AG10803 (cell line): ENCODE measurements at places on chromosomes 2 and 18.

DNA sequence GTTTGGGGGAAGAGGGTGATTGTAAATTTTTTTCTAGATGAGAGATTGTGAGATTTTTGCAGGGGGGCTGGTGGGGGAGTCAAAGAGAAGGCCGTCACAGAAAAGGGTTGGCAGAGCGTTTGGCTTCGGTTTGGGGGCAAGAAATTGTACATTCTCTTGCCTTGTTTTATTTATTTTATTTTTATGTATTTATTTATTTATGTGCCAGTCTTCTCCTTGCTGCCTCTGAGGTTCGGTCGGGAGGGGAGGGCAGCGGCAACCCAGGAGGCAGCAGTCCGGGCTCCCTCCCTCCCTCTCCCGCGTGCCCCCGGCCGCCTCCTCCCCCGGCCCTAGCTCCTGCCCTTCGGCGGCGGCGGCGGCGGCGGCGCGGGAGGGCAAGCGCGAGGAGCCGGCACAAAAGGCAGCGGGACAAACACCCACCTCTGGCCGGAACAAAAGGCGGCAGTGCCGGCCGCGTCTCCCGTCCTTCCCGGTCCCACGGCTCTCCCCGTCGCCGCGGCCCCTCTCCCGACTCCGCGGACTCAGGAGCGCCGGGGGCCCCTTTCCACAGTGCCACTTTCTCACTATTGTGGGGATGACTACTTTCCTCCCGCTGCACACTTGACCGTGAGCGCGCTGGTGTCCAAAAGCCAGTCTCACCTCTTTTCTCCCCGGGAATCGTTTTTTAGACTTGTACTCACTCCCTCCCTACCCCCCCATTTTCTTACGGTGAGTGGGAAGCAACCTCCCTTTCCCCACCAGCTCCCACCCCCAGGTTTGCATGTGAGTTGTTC, 1.2 kb downstream of the BCL11A start:
- peak; percentile 14 for DNase-seq

DNA sequence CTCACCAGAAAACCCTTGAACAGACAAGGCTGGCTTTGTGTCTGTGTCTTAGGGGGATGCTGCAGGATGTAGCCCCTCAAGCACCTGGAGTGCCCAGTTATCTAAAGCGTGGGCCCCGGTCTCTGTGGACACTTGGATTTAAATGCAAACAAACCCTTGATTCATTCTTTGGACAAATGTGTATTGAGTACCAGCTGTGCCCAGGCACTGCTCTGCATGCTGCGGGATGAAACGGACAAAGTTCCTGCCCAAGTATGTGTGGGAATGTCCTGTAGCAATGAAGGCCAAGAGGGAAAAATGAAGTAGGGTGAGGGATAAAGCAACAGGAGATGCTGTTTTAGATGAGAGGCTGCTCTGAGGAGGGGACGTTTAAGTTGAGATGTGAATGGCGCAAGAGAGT, 53.9 kb downstream of the BOLA3 start:
- no peak for DNase-seq

DNA sequence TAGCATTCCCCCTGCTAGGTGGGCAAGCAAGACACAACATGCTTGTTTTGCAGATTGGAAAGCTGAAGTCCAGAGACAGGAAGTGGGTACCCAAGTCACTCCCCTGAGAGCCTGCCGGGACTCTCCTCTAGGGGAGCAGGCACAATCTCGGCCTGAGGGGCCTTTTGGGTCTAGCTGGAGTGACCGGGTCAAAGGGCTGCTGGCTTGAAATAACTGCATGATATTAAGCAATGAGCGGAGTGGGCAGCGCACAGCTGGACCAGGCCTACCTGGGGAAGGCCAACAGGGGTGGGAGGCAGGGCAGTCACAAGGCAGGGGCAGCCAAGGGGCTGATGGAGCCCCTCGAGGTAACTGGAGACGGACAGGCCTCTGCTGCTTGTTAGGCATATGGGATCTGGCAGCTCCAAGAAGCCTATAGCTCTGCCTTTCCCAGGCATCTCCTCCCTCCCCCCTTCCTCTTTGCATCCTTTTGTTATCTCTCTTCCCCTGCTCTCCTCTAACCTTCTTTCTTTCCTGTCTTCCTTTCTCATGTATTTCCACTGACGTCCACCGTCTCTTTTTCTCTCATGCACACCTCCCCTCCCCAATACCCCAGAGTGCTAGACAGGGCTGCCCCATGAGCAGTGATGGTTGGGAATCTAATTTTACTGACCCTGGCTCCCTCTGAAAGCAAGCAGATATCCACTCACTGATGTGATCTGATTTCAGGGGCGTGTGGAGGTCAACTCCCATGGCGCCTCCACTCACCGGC, 237.5 kb downstream of the LOXHD1 start:
- DNase-seq = no peak

- DNase-seq = no peak
These were observed 940 bp upstream of the BOLA3 start for GRCh38 chr2:74148457-74149246.

- DNase-seq = no peak
These were observed 52.2 kb upstream of the ERMN start for GRCh38 chr2:157377861-157378260.

DNA sequence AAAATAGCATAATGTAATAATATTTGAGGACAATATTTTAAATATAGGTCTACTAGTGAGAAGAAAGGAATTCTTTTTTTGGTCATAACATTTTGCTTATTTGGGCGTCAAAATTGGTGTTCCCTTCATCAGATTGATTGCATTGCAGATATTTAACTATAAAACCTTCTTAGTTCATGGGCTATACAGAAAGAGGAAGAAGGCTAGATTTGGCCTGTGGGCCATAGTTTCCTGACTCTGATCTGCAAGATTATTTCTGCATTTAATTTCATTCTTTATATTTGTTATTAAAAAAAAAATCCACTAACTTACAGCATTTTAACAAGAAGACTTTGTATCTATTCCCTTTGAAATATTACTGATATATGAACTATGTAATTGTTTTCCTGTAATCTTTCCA, 31.9 kb downstream of the PIKFYVE start:
- no peak for DNase-seq

GRCh38 chr2:49569176-49569575, 414.9 kb upstream of the FSHR start:
- no peak for DNase-seq

DNA sequence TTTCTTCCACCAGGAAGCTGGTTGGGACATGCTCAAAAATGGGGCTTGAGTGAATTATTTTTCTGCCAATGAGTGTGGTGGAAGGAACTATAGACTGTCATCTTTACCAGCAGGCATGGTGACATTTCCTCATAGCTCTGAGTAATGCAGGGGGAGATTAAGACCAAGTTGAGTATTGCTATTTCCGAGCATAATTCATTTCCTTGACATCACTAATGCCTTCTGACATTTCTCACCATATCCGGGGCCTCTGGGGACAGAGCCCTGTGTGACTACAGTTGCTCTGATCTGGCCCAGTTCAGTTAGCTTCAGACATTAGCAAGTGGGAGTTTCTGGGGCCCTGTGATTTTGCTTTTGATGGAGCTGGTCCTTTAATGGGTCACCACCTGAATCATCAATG, 410.4 kb downstream of the MEIS1 start:
- peak; percentile 51 for DNase-seq

- DNase-seq = peak; percentile 6
These were observed 464.3 kb downstream of the NBAS start for GRCh38 chr2:15096873-15097272.

DNA sequence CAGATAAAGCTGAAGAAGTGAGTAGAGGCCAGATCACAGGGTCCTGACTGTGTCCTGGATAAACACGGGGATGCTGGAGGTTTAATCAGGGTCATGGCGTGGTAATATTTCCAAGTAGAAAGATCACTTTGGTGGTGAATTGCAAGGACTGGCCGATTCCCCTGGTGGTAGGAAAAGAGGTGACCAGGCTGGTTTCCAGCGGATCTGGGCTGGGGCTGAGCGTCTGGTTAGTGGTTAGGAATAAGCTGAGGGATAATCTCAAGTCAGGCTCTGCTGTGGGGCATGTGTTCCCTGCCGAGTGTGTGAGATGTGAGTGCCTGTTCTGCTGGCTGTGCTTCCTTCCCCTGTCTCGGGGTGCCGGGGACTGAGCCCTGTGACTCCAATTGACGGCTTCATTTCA, 484.0 kb downstream of the TSN start:
- no peak for DNase-seq

- DNase-seq = no peak
These were observed 104.4 kb downstream of the INHBB start for GRCh38 chr2:120450196-120450820.

GRCh38 chr2:30185178-30185577, 38.4 kb downstream of the YPEL5 start:
- peak; percentile 74 for DNase-seq

DNA sequence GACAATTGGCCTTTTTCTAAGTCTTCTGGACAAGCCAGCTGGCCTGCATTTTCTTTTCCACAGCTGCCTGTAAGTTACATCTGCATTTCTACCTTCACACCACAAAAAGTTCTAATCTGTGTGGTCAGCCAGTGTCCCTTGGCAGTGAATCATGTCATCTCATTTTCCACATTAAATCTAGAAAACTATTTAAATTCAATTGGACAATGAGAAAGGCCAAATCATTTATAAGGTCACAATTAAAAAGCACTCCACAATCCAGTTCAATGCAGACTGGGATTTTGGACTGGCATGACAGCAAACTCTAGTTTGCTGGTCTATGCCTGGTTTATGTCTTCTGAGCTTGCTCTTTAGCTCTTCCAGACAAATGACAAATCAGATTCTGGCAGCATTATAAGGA, 494.2 kb upstream of the SPHKAP start:
- DNase-seq = peak; percentile 40

GRCh38 chr2:11389551-11390398, 45.3 kb upstream of the ROCK2 start:
- DNase-seq = peak; percentile 38

GRCh38 chr2:20771299-20771698, 51.6 kb downstream of the LDAH start:
- peak; percentile 73 for DNase-seq

DNA sequence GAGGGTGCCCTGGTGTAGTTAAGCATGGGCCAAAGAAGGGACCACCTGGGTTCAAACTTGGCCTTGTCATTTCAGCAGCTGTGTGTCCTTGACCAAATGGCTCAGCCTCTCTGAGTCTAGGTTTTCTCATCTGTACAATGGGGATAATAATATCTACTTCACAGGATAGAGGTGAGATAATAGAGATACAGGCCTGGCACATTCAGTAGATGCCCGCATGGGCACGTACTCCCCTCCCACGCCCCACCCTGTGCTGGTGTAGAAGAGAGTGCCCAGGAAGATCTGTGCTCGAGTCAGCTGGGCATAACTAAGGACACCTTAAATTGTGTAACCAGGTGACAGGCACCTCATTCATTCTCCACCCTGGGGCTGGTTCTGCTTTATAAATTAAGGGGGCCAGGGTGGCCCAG, 8.4 kb upstream of the TMEM185B start:
- DNase-seq = no peak

DNA sequence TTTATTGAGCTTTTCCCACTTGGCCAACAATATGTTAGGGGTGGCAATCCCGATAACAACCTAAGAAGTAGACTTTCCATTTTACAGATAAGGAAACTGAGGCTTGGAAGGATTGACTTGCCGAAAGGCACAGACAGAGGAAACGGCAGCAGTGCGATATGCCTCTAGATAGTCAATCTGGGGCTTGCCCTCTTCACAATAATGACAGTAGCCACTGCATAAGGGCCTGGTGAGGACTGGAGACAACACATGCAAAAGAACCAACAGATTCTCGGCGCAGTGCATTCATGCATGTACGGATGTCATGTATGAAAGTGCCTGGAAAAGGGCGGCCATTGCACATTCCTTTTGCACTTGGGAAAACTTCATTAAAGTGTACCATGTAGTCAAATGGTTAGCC, 811.2 kb downstream of the RNF144A start:
- DNase-seq = no peak

DNA sequence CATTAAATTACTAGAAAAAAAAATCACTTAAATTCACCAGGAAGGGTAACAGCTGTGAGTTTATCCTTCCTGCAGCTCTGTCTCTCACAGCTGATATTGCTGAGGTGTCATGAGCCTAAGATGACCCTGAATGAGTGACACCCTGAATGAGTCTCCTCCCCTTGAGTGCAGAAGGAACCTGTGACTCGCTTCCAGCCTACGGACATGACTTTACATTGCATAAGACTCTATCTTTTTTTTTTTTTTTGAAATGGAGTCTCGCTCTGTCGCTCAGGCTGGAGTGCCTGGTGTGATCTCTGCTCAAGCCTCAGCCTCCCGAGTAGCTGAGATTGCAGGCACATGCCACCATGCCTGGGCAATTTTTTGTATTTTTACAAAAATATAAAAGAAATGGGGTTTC, 14.1 kb downstream of the MRO start:
- DNase-seq = no peak

DNA sequence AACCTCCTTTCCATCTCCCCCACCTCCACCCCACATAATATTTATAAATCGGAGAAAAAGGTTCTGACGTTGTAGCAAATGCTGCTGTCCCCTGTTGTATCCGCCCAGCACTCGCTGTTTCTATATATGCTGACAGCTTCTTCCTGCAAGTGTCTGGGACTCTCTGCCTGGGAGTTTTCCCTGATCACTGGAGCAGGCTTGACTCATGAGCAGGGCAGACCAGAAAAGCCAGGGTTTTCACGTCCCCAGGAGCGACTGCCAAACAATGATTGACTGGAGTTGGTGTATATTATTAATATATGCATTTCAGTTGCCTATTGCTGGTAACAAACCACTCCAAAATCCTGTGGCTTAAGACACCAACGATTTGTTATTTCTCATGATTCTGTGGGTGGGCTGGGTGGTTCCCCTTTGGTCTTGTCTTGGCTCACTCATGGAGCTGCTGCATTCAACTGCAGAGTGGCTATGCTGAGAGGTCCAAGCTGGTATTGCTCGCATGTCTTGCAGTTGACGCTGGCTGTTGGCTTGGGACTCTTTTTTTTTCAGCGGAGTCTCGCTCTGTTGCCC, 21.2 kb upstream of the ASXL2 start:
- DNase-seq = no peak

DNA sequence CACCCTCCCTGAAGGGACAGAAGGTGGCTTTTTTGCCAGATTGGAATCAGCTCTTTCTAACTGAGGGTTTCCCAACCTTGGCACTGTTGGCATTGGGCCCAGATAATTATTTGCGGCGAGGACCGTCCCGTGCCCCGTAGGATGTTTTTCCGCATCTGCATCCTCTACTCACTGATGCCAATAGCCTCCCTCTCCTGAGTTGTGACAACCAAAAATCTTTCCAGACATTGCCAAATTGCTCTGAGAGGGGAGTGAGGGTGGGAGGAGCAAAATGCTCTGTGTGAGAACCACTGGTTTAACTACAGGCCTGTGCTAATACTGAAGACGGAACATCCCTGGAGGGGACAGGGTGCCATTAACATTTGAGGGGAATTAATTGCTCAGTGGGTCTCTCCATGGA, 33.6 kb upstream of the GLI2 start:
- DNase-seq = peak; percentile 13

GRCh38 chr2:49113046-49113445, 41.3 kb downstream of the FSHR start:
- DNase-seq = no peak
